RKO (cell line): ENCODE measurements at places on chromosomes 3 and 15.

DNA sequence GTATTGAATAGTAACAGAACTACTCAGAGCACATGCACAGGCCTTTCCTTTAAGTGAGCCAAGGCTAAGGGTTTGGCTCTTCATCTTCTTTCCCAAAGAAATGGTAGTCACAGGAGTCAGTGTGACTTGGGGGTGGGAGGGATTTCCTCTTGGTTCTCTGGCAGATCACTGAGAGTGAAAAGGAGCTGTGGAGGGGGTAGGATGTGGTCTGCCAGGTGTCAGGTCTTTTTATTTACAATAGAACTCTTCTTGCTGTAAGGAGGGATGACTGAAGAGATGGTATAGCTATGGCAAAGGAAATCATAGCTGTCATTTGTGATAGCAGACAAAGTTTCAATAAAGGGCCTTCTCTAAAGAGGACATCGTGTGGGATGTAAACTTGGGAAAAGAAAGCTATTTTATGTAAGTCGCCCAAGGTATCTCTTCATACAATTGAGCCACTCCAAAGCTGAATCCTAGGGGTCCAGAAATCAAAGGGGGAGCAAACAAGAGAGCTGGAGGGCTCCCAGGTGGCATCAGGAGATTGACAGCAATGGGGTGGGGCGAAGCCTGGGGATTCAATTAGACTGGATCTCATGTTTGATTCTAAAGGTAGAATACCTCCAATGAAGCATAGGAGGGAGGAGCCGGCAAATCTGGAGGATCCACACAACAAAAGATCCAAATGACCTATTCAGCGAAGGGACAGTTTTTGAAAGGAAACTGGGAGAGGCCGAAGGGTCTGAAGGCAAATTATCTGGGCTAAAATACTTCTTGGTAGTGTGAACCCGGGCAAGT lies 20.0 kb upstream of the CHD2 start:
- DNase-seq = no peak

GRCh38 chr3:25894101-25894500 lies 104.2 kb downstream of the OXSM start:
- no peak for DNase-seq

- no peak for DNase-seq
Observed at GRCh38 chr15:69474846-69475455, 22.3 kb downstream of the RPLP1 start.

DNA sequence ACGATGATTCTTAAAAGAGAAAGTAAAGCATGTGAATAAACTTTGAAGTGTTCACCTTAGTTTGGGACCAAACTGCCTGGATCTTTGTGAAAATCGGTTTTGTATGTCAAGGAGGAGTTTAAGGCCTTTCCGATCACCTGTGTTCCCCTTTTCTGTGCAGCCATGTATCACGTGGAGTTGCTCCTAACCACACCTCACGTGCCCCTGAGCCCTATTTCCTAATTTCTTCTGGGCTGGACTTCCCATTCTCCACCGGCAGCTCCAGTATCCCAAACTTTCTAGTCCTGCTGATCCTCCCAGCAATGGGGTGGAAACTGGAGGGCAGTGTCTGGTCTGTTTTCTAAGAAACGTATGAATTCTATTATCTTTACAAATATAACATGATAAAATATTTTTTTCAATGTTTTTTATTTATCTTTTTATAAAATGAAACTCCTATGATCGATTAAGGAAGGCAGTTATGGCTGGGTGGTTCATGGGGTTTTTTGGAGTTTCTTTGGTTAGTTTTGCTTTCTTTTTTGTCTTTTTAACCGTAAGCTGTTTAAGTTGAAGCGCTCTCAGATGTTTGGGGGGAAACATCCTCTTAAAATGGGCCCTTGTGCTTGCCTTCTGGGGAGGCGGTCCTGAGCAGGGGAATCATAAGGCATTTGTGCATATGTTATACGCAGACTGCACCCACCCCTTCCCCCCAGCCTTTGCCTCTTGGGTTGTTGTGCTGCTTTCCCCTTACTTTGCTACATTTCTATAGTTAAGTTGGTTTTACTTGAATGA lies 43.6 kb upstream of the WWTR1 start:
- no peak for DNase-seq

GRCh38 chr3:120446891-120447668 lies 3.7 kb downstream of the FSTL1 start:
- no peak for DNase-seq

- no peak for DNase-seq
Observed at GRCh38 chr3:171847133-171847532, 4.0 kb downstream of the TMEM212 start.

DNA sequence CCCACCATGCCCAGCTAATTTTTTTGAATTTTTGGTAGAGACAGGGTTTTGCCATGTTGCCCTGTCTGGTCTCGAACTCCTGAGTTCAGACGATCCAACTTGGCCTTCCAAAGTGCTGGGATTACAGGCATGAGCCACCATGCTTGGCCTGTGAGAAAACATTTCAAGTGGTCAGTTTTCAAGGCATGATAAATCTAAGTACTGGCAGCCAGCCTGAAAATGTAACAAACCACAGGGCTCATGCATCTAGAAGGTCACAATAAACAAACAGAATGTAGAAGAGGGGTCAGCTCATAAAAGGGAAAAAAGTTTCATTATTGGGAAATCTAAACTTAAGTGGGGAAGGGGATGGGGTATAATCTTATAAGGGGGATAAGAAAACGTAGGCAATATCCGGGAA lies 39.9 kb downstream of the PPCDC start:
- no peak for DNase-seq

DNA sequence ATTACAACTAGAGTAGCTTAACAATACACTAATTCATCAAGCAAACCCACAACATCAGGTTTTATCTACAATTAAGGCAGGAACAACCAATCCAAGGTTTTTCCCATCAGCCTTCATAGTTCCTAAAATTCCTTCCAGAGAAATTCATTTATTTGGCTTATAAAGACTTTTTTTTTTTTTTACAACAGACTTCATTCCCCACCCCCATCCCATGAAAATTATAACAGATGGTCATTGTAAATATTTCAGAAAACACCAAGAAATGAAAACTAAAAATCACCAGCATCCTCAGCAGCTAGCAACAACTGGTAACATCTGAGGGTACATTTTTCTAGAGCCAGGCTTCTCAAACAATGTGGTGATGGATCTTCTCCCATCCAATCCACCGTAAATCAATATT lies 11.0 kb downstream of the SH3BP5 start:
- DNase-seq = no peak

- DNase-seq = no peak
Observed at GRCh38 chr3:152174876-152175527, 93.7 kb upstream of the MBNL1 start.

DNA sequence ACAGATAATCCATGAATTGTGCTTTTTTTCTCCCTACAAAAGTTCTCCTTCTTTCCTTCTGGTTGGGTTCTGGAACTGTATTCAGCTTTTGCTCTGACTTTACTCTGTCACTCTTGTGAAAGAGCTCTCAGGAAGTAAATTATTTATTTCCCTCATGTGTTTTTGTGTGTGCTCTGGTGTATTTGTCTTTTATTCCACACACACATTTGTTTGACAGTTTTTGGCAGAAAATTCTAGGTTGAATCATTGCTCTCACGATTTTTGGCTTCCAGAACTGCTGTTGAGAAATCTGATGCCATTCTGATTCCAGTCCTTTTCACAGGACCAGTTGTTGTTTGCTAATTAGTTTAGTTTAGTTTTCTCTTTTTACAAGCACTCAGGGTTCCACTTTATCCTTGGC lies 172.8 kb downstream of the PLCH1 start:
- DNase-seq = no peak

- peak; percentile 100 for DNase-seq
Observed at GRCh38 chr3:57706462-57706861, 13.6 kb upstream of the DENND6A start.

- no peak for DNase-seq
Observed at GRCh38 chr3:135499426-135499825, 466.1 kb upstream of the PPP2R3A start.

DNA sequence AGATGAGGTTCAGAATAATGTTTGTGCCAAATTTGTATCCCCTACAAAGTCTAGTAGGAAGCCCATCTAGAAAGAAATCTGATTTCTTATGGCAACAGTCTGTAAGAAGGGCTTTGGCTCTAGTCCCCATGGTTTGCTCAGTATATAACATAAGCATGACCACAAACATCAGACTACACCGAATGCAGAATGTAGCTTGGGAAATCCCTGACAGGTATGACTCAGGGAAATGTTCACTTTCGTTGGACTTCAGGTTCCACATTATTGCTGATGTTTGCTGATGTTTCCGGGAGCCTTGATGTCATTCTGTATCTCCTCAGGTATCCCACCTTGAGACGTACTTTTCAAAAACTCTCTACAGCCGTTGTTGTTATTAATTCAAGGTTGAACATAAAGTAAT lies 304.4 kb upstream of the TGFBR2 start:
- no peak for DNase-seq

DNA sequence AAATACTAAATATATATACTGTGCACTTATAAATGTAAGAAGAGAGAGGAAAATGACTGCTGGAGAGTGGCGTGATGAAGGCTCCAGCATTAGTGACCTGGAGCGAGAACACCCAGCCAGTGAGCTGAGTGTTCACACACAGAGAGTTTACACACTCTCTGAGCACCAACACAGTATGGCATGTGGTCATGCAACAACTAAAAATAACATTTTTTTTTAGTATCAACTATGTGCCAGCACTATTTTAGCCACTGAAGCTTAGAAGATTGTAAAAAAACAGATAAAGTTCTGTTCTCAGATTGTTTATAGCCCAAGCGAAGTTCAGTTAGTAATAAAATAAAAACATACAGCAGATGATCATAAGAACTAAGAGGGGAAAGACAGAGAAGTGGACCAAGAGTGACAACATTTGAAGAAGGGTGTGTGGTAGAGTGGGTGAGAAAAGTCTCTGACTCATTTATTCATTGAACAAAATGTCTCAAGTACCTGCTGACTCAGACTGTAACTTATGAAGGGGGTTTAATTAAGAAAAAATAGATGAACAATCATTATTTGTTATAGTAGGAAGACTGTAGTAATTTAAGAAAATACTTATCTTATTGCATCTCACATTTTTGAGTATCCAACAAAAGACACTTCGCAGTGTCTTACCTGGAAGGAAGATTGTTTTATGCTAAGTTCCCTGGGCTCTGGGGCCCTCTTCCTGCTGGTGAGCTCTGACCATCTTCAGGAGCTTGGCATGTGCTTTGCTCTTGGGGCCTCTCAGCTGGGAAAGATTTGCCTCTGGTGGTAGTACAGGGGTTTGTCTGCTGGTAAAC lies 43.8 kb downstream of the GAP43 start:
- no peak for DNase-seq

- no peak for DNase-seq
Observed at GRCh38 chr15:83112233-83112955, 4.9 kb downstream of the TM6SF1 start.

GRCh38 chr15:100093211-100094126 lies 248.3 kb downstream of the ADAMTS17 start:
- DNase-seq = no peak

DNA sequence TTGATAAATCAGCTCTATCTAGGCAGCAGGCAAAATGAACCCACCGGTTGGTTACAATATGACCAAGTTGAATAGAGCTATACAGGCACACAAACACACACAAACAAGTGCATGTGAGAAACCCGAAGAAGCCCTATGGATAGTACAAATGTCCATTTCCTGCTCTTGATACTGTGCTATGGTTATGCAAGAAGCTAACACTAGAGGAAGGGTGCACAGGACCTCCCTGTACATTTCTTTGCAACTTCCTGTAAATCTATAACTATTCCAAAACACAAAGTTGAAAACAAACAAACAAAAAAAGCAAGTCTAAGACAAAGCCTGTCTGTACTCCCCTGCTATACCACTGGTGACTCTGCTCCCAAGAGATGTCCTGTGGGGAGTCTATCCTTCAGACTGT lies 8.2 kb upstream of the FAM240A start:
- no peak for DNase-seq

DNA sequence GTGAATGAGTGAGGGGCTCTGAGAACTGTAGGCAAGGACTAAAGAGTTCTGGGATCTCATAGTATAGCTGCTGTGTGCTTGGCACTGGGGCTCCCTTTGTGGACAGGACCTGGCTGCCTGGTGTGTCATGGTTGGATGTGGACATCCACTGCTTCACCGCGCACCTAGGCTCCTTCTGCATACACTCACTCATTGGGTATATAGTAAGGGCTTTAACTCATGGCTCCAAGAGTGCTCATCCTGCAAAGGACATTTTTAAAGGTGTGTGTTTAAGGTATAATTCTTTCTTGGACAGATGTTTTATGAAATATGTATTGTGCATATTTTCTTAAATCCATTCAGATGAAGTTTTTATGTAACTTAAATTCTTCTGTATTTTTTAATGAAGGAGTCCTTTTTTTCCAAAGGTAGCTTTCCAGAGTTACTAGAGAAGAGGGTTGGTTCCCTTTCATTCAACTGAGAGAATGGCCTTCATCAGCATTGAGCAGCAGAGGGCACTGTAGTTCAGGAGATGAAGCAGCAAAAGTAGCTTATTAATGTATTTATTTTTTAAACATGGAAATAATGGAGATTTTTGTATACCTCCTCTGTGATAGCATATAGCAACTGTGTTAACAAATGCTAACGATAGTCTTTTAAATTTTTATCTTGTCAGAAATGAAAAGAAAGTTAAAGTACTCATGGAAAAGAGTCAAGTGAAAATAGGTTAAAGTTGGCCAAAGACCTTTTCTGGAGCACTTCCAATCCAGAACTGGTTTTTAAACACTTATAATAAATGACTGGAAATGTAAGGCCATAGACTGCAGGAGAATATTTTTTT lies 25.2 kb downstream of the OXNAD1 start:
- peak; percentile 49 for DNase-seq

GRCh38 chr3:192920411-192920810 lies 2.8 kb upstream of the MB21D2 start:
- DNase-seq = no peak

DNA sequence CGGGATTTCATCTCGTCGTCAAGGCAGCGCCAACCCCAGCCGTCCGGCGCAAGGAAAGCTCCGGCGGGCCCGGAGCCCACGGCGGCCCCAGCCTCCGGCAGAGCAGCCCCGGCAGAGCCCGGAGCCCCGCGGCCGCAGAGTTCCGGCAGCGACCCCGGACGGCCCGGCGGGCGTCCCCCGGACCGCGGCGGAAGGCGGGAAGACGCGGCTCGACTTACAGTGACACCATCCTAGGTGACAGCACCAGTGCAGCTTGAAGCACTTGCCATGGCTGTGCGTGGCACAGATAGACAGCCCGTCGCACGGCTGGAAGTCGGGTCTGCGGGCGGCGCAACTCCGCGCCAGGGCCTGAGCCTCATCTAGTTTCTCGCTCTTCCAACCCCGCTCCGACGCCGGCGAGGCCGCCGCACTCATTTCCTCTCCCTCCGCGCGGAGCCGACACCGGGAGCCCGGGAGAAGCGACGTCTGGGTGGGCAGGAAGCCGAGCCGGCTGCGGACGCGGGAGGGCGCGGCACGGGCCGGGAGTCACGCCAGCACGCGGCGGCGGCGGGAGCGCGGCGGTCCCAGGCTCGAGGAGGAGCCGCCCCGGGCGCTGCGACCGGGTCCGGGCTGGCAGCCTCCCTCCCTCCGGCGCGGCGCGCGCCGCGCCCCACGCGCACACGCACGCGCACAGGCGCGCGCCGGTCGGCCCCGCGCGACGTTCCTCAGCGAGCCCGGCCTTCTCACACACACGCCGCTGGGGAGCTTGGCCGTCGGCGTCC lies at the start of gene C3orf70:
Gene C3orf70 (minus strand): TSS at position 651 of the 761 bp plus-strand sequence. CDS start 237 bp downstream, at position 414.
- DNase-seq = no peak
